ENCODE measurements at places on chromosomes 6 and 20.

DNA sequence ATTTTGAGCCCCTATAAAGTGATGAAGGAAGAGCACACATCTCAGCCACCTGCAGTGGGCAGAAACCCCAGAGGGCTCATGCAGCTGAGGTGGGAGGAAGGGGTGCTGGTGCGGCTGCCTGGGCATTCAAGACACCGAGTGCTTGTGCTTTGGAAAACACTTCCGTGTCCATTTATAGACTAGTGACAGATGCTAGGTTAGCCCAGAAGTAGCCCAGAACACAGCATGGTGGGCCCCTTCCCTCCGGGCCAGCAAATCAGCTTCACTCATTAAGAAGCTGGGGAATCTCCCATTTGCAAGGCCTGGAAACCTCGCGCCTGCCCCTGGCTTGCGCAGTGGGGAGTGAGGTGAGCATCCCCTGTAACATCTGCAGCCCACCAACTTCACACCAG lies 12.9 kb downstream of the BEND3 start:
- no peak for DNase-seq

GRCh38 chr20:45515147-45515913 lies at the start of gene SPINT3:
TSS of gene SPINT3 (minus strand) at chr20:45515622. CDS start at chr20:45515608, 14 bp downstream.
- DNase-seq, result no peak

DNA sequence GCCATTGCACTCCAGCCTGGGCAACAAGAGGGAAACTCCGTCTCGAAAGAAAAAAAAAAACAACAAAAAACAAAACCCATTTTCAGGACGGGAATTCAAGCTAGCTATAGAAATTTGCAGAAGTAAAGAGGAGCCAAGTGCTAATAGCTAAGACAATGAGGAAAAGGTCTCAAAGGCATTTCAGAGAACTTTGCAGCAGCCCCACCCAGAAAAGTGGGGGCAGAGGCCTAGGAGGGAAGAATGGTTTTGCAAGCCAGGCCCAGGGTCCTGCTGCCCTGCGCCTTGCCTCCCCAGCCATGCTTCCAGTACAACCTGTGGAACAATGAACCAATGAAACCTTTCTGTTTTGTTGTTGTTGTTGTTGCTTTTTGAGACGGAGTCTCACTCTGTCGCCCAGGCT lies 38.3 kb upstream of the SAMHD1 start:
- no peak for DNase-seq

DNA sequence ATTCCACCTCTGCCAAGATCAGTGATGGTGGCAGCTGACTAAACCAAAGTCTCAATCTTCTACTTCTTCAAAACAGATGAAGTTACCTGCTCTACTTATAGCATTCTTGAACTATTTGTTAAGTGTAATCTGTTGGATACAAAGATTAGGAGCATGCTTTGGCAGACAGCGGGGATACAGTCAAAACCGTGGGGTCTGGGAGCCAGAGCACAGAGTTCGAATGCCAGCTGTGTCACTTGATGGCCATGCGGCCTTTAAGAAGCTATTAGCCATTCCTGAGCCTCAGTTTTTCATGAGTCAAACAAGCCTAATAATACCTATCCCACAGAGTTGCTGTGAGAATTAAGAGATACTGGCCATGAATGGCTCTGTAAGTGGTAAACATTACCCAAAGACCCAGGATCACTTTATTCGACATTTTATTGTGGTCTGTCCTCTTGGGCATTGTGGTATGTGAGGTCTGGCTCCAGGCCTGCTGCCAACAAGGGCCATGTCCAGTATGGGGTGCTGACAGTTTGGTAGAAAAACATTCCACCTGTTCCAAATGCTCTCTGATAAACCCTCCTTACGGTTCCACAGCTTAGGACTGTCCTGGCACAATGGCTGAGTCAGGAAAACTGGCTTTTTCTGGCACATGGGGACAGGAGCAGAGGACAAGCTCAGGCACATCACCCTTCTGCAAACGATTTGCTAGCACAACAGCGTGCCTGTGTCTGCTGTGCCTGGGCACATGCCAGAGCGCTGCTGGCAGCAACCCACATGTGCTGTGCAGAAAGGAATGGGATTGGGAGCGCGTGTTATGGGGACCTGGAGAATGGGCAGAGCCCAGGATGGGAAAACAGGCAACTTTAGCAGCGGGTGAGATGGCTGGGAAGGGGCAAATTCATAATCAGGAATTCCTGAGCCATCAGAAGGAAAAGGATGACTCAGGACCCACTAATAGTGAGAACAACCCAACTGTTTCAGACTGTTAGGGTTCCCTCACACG lies 15.7 kb upstream of the FAM83C start:
- no peak for DNase-seq

DNA sequence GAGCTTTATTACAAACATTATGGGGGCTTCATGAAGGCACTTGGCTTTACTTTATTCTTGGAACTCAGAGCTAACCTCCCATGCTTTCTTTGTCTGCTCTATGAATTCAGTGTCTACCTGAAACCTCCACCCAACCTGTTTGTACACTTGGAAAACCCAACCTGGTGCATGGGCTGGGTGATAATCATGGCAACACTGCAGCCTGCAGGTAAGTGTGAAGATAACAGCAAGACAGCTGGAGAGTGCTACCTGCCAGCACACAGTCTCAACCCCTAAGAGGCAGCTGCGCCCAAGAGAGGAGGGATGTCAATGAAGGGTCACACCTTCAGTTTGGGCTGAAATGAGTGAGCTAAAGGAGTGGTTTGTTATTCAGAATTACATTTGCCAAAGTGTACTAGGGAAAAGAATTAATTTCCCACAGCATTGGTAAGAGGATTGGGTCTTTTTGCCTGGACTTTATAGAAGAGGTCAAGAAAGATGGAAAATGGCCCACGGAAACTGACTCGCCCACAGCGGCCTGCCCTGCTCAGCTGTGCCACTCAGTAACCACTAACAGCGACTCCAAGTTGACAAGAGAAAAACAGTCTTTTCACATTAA lies 24.4 kb downstream of the FOXQ1 start:
- no peak for DNase-seq

DNA sequence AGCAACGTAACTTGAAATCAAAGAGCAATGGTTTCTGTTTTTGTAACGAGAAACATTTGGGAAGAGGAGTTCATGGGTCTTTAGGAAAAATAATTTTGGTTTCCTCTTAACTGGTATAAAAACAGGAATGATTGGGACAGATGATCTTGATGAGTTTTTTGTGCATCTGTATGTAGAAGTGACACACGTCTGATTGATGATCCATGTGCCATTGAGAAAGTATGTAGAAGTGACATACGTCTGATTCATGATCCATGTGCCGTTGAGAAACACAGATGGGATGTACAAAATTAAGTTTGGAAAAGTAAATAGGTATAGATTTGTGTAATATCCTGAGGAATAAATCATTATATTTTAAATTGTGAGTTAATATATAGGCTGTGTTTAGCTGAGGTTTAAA lies 2.1 kb downstream of the KIAA1586 start:
- DNase-seq, result no peak

- no peak for DNase-seq
Measured at GRCh38 chr6:100209323-100210136, 215.5 kb upstream of the MCHR2 start.

GRCh38 chr6:37309046-37309445 lies 44.7 kb upstream of the RNF8 start:
- DNase-seq, result no peak

DNA sequence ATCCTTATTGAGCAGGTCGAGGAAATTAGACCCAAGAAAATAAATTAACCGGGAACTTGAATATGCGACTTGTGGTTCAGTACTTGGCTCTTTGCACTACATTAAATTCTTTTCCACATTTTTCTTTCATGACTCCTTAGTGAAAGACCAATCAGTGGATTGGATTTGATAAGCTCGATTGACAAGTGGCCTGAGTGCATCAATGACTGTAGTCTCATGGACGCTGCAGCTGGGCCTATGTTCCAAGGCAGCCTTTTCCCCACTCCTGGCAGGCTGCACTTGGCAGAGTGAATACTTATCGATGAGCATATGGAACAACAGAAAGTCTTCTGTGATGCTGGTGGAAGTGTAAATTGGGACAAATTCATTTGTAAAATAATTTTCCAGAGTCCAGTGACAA lies 210.8 kb upstream of the EXOC2 start:
- DNase-seq, result no peak

DNA sequence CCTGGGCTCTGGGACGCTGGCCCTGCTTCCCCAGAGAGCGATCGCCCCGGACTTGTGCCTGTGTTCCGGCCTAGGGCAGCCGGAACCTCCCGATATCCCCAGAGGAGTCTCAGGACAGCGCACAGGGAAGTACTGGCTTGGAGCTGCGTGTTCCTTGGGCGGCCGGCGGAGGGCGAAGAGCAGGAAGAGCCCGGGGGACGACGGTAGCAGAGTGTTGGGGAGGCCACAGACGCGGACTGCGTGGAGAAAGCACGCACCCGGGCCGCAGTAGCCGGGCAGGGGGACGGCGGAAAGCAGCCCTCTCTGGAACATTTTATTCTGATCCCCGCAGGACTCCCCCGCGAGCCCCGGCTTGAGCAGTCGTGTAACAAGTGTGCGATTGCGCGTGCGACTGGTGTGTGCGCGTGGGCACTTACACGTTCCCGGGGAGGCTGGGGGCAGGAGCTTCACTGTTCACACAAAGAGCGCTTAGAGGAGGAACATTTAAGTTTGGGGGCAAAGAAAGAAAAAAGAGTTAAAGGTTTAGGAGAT lies 36.1 kb downstream of the NCR2 start:
- DNase-seq, result no peak

DNA sequence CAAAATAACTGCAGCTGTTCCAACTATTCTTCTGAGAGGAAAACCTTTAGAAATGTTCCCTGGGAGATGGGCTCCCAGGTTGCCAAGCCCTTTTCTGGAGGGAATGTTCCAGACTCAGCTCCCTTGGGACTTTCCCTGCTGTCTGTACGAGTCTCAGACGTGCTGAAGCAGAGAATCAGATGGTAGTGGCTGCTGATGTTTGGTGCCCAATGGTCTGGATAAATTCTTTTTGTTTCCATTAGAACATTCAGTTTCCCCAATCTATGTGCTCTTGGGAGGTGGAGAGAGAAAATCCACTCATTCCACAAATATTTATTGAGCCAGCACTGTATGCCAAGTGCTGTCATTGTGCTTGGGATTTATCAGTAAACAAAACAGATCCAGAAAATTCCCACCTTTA lies 40.0 kb downstream of the SNHG17 start:
- no peak for DNase-seq

GRCh38 chr6:25346064-25346463 lies 66.9 kb downstream of the CARMIL1 start:
- DNase-seq, result no peak

Measured in stimulated activated CD8-positive, alpha-beta memory T cell treated with anti-CD3 and anti-CD28 coated beads, Interleukin-2, amount 100 ng/mL, for 48 hours (primary cell).